ENCODE measurements at places on chromosomes 4 and X.
A peak's percentile ranks its signal among the peaks of the same experiment; 100 is the strongest.

GRCh38 chr4:124641715-124642381 lies 70.7 kb downstream of the ANKRD50 start:
- peak; percentile 9 for DNase-seq

- no peak for DNase-seq
Measured at GRCh38 chrX:3514996-3515395, 168.5 kb upstream of the MXRA5 start.

DNA sequence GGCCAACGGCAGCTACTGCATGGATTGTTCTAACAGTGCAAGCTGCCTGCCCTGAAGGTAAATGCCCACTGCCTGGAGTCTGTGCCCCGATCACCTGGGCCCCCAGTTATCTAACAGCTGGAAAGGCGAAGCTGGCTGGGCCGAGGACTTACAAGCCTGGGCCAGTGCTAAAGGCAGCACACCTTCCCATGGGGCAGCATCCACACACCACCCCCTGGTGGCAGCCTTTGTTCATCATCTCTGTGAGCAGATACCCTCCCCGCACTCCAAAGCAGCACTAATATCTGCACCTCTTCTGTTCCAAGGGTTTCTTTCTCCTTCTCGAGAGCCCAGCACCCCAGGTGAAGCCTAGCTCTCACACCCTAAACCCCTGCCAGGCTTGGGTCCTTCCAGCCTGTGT lies 7.6 kb downstream of the SLC2A9 start:
- peak; percentile 57 for DNase-seq

DNA sequence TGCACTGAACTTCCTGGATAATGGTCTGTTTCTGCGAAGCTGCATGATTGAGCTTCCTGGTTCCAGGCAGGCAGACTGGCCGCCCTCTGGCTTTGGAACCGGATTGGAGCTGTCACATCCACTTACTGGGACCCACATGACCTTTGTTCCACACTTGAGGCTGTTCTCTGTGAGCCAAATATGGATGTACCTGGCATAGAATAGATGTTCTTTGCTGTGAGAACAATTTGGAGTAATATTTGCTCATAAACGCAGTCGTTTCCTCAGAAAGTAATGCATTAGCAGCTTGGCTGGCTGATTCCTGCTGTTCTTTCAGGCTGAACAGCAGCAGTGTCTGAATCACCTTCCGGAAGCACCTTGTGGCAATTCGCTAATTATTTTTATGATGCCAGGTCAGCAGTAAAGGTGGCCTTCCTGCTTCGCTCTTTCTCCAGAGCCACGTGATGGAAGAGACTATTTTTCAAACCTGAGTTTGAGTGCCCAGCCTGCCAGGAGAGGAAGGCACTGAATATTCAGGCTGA lies 78.1 kb upstream of the BOD1L1 start:
- no peak for DNase-seq

- DNase-seq: no peak
Measured at GRCh38 chrX:16464369-16464768, 185.6 kb upstream of the S100G start.

- no peak for DNase-seq
Measured at GRCh38 chrX:95974890-95975289, 709.8 kb upstream of the DIAPH2 start.

DNA sequence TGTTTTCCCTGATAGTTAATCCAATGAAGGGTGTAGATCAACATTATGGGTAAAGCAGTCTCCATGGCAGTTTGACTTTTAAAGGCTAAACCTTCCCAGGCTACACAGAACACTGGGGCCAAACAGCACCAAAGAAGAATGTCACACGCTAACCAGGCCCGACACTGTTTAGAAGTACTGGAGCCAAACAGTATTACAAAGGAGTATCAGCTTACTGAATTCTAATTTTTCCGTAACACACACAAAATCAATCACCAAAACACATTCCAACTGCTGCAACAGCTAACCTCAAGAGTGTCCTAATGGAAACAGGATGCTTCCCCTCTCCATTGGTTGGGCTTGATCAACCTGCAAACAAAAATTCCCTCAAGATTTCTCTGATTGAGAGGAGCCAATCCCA lies 783.5 kb downstream of the PCDH18 start:
- no peak for DNase-seq

DNA sequence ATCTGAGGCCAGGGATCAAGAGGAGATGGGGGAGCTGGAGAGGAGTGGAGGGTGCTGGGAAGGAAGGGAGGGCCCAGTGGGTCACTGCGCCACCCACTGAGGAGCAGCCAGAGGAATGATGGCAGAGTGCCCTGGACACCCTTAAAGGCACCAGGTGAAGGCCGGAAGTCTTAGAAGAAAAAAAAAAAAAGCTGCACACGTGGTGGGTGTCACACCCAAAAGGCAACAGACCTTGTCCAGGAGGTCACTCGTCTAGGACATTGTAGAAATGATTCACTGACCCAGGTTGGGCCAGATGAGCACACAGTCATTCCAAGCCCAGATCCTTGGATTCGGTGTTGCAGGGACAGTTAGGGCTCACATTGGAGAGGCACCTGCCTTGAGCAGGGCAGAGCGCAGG lies 93.5 kb upstream of the TRIM2 start:
- no peak for DNase-seq

GRCh38 chrX:150270622-150271021 lies 92.5 kb upstream of the MAMLD1 start:
- DNase-seq: no peak

All from NAMALWA (cell line).